ENCODE measurements at places on chromosomes 7 and 10.

DNA sequence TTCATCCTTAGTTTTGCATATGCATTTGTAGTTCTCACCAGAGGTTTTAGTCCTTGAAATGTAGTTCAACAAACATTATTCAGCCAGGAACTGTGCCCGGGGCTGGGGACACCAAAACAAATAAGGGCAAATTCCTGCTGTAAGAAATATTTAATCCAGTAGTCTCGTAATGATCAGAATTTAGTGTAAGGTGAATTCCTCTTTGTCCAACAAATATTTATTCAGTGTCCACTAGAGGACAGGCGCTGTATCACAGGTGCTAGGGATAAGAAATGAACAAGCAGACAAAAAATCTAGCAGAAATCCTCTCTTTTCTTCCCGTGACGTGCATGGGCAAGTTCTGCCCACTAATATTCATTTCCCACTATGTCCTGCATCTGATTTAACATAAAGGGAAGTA, 17.6 kb downstream of the LGI1 start:
- DNase-seq = no peak

- peak; percentile 4 for DNase-seq
These were observed 93.5 kb upstream of the GJD4 start for GRCh38 chr10:35511647-35512046.

GRCh38 chr7:134755422-134756022, 23.9 kb upstream of the CALD1 start:
- DNase-seq = no peak

DNA sequence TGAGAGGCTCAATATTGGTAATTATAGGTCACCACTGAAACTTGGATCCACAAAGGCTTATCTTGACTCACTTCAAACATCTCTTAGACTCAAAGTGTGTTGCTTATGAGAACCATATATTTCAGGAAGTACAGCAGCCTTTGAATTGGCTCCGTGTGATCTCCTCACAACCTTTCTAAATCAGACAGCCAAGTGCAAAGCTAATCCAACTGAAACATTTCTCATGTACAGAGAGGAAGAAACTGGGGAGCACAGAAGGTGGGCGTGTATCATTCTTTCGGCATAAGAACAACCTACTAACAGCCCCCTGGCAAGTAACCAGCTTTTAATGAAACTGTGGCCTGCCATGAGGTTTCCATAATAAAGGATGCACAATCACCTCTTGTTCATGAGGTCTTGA, 109.4 kb downstream of the MBL2 start:
- DNase-seq = no peak

GRCh38 chr7:3279147-3279818, 21.8 kb upstream of the SDK1 start:
- DNase-seq = peak; percentile 57

- no peak for DNase-seq
These were observed 662.5 kb downstream of the KCNMA1 start for GRCh38 chr10:76975126-76975525.

DNA sequence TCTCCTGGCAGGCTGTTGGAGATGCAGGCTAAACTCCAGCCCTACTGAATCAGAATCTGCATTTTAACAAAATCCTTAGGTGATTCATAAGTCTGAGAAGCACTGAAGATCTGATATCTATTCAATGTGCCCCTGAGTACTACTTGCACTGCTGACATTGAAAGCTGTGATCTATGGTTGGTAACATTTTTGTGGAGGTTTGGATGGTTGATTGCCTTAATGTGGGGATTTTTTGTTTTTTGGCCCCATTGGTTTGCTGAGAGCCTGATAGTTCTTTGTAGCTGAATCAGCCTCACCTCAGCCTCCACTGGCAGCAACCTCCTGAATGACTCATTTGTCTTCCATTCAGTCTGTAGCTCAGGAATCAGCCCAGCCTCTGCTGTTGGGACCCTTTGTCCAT, 14.7 kb upstream of the LRRN3 start:
- DNase-seq = no peak

GRCh38 chr7:16914771-16915170, 33.0 kb upstream of the AGR3 start:
- DNase-seq = peak; percentile 21

GRCh38 chr10:4095166-4095917, 310.3 kb upstream of the KLF6 start:
- no peak for DNase-seq

- no peak for DNase-seq
These were observed 124.7 kb downstream of the ZNF248 start for GRCh38 chr10:37732685-37733084.

GRCh38 chr7:15853832-15854470, 167.5 kb upstream of the MEOX2 start:
- DNase-seq = no peak

DNA sequence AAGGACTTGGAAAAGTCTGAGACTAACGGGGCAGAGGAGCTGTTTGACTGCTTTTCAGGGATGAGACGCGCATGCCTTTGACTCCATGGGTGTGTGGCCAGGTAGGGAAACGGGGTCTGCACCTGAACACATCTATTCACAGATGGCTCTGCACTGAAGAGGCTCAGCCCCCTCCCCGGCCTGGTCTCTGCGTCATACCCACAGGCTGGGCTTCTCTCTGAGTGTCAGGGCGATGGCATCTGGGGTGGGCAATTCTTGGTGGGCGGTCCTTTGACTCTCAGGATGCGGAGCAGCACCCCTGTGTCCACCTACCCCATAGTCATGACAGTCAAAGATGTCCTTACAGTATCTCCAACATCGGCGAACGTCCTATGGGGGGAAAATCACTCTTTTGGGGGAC, 23.0 kb downstream of the PFKP start:
- DNase-seq = no peak

DNA sequence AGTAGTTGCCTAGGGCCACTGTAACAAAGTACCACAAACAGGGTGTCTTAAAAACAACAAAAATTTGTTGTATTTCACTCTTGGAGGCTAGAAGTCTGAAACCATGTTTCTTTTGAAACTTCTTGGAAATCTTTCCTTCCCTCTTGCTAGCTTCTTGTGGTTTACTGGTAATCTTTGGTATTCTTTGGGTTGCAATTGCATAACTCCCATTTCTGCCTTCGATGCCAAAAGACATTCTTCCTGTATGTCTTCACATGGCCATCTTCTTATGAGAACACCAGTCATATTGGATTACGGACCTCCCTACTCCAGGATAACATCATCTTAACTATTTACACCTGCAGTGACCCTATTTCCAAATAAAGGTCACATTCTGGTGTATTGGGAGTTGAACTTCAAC, 357.4 kb downstream of the PPP1R3A start:
- no peak for DNase-seq

GRCh38 chr7:134897936-134898335, 88.4 kb upstream of the AGBL3 start:
- DNase-seq = no peak

- no peak for DNase-seq
These were observed 9.2 kb upstream of the NT5C2 start for GRCh38 chr10:103202319-103202718.

DNA sequence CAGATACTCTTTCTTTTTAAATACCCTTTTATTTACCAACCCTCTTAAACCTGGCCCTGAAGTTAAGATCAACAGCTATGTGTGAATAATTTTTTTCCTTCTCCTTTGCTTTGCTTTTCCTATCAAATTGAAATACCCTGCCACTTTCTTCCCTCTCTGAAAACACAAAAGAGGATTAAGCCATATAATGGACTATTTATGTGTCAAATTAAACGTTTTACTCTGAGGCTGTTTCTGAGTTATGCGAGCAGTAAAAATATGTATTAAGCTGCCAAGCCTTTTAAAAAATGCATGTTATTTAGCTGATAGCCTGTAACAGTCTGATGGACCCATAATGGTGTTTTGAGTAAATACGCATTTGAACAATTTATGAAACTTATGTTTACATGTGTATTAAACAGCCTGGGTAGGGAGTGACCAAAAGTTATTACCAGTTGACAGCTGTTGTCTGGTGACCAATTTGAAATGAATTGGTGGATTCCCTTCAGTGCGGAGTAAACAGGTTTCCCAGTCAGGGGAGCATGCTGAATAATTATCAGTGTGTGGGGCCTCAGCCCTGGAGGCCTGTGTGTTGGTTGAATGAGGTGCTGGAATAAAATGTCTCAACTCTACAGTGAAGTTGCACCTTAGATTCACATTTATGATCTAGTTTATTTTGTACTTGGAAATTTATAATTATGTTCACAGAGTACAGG, 89.6 kb downstream of the AUTS2 start:
- no peak for DNase-seq

Data from DMS153 (cell line).